Panc1 (cell line): ENCODE measurements at places on chromosomes 6 and 20.

DNA sequence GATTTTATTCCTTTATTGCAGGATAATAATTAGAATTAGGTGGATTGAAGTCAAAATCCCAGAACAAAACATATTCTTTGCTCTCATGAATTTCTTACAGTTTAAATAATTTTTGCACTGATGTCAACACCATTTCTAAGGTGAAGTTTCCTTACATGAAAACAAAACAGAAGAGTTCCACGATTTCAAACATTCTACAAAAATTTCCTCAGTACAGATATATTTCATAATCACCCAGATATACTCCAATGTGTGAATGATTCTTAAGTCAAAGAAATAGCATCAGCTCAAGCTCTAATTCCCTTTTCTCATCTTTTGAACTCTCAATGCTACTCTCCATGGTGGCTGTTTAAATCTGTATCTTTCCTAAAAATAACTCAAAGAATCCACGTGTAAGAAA, 39.5 kb upstream of the THBS2 start:
- DNase-seq, result no peak

DNA sequence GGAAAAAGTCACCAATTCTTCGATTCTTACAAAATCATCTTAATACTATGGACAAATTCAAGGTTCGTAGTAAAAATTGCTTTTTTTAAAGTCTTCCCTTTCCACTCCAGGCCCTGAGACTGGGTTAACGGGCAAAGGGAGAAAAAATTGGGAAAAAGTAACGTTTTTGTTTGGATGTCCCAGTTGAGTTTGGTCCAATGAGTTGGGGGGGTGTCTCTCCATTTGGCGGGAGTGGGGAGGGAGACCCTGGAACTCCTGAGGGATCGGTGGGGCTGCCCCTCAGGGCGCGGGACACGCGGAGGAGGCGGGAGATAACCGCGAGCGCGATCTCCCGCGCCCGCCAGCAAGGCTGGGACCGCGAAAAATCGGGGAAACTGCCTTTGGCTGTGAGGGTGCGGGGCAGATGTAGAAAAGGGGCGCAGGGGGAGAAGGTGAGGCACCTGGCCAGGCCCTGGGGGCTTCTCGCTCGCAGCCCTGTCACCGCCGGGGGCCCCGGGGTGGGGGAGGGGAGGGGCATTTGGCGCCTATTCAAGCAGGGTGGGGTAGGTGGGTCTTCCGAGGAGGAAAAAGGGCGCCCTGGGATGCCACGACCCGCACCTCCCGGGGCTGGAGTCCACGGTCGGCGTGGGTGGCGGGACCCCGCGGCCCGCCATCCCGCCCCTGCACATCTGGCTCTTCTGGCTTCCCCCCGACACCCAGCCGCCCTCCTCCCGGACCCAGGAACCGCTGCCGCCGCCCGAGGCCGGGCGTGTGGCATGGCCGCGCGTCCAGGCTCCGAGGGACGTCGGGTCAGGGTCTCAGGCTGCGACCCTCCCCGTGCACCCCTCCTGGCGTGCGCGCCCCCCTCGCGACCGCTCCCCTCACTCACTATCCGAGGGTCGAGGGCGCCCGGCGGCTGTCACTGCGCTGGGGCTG, 595 bp downstream of the FBXO5 start:
- no peak for DNase-seq

- no peak for DNase-seq
These were observed 11.8 kb upstream of the FAM110A start for GRCh38 chr20:821731-822065.

GRCh38 chr6:152338335-152339125, 298.6 kb downstream of the SYNE1 start:
- peak; percentile 45 for DNase-seq

DNA sequence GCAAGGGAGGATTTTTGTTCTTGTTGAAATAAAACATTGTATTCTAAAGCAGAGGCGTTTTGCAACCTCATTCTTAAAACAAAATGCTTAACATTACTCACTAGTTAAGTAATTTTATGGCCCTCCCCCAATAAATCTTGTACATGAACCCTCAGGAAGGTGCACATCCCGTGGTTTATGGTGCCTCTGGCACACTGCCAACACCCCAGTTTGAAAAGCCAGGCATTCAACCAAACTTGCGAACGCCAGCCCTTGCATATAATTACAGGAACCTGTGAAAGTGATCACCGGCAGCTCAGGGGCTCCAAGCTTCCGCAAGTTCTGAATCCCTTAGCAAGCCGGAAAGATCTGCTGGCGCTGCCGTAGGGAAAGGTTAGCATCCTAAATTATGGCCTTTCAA, 1109.0 kb upstream of the FLRT3 start:
- no peak for DNase-seq

DNA sequence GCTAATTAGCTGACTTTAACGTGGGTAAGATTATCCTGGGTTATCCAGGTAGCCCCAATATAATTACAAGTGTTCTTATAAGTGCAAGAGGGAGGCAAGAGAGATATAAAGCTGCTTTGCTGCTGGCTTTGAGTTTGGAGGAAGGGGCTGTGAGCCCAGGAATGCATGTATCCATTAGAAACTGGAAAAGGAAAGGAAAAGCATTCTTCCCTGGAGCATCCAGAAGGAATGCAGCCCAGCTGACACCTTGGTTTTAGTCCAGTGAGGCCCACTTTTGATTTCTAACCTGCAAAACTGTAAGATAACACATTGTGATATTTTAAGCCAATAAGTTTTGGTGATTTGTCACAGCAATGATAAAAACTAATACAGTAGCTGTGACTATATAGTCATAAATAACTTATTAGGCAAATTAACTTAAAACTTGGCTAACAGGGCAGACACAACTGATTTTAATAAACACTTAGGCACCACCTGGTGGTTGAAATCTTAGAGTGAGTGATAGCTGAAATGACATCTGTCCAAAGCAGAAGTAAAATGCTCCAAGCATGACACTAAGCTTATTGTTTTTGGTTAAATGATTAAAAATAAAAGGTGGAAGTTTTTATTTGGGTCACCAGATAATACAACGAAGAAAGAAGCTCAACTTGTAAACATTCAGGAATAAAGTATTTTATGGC, 35.6 kb downstream of the ADGRF4 start:
- DNase-seq, result no peak

DNA sequence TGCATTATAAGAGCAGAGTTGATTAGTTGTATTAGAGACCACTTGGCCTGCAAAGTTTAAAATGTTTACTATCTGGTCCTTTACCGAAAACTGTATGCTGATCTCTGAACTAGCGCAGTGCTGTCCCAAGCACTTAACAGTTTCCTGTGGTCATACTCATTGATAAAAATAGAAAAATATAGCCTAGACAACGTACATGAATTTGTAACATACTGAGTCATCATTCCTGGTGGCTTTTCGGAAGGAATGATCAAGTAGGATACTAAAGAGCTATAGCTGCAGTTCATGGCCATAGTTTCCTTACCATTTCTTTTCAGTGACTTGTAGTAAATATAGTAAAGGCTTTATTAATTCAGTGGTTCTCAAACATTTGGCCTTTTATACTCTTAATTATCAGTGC, 18.4 kb downstream of the TTK start:
- no peak for DNase-seq

GRCh38 chr6:158834675-158835385, 15.7 kb upstream of the EZR start:
- no peak for DNase-seq

- DNase-seq, result no peak
These were observed 43.7 kb downstream of the KCNQ5 start for GRCh38 chr6:72665599-72665998.

GRCh38 chr6:111995404-111995803, 58.5 kb upstream of the CCN6 start:
- no peak for DNase-seq

DNA sequence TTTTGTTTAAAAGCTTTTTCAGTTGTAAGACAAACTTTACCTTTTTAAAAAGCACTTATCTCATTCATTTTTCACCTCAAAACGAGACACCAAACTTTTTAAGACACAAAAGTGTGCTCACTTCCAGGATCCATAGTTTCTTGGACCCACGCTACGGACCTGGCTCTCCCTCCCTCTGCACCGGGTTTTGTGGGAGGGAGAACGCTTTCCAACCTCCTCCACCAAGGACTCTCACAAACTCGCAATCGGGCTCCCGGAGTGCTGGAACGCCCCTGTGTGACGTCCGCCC, 436 bp downstream of the CAGE1 start:
- DNase-seq, result no peak

DNA sequence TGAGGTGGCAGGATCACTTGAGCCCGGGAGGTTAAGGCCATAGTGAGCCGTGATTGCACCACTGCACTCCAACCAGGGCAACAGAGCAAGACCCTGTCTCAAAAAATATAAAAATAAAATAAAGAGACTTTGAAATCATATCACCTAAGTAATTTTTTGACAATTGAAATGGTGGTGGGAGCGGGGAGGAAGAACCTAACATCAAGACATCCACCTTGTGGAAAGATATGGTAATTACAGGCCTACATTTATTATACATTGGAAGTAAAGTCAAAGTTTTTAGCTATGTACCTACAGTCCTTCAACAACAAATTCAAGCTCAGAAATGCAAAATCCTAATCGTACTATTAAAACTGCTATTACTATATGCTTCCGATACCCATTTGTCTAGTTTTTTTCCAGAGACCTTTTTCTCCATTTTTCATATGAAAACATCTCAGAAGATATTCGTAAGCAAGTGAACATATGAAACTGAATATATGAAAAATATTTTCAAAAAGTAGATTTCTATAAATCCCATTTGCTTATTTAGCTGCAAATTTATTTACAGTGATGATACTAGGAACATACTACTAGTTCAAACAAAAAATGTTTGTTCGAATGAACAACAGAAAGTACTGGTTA, 83.3 kb downstream of the SYCP2 start:
- DNase-seq, result no peak

- no peak for DNase-seq
These were observed 69.7 kb downstream of the DTD1 start for GRCh38 chr20:18657575-18657974.

DNA sequence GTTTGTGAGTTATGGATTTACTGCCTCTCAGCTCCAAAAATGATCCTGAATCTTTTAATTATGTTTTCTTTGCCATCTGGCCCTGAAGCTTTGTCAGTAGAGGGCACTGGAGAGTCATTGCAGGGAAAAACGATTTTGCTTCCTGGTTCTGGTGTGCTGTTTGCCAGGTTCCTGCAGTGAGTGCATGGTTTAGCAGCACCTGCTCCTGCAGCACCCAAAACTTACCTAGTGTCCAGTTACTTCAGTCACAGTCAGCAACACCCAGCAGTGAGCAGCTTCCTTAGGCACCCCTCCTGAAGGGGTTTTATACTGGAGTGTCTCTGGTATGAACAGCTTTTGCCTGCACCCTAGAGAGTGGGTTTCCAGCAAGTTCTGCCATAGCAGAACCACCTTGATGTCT, 6.0 kb upstream of the TRIM26 start:
- peak; percentile 48 for DNase-seq

DNA sequence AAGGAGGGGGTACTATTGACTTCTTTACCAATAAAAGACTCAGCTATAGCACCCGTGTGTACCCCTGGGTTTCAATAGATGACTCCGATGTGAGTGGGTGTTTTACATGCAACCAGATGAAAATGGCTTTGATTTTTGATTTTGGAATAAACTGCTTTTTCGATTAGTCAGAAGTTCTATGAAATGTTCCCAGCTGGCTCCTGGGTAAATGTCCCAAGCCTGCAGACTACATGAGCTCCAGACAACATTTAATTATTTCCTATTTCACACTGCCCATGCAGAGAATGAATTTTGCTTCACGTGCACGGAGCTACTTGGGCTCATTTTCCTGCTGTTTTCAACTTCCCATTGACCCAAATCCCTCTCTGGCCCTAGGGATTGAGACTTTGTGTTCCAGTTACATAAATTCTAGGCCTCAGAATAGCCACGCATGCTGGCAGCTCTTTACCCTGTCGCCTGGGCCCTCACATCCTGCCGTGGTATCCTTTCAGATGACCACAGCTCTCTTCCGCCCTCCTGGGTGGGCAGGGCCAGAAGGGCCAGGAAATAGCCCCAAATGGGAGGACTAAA, 59.7 kb downstream of the GPR6 start:
- DNase-seq, result no peak

GRCh38 chr6:128600397-128600951, 80.1 kb upstream of the PTPRK start:
- no peak for DNase-seq

- DNase-seq, result no peak
These were observed 4.5 kb downstream of the PDE10A start for GRCh38 chr6:165658395-165659058.

GRCh38 chr20:45402946-45403345, 5.1 kb upstream of the DBNDD2 start:
- no peak for DNase-seq

DNA sequence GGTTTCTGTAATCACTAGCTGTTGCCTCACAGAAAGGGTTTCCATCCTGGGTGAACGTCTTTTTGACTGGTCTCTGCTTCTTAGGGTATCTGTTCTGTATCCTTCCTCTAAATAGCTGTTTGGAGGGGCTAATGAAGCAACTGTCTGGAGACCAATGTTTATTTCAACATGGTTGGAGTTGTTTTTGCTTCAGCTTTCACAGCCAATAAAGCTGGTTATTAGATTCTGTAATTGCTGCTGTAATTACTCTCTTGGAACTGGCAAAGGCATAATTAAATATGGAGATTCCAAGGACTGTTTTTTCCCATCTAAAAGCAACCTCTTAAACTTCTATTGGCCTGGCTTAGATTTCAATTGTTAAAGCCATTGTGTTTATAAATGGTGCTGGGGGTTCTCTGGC, 31.9 kb downstream of the CHMP4B start:
- no peak for DNase-seq

- no peak for DNase-seq
These were observed 962.9 kb upstream of the SLC35B3 start for GRCh38 chr6:9398071-9398766.

- DNase-seq, result no peak
These were observed 72.4 kb downstream of the HFE start for GRCh38 chr6:26159357-26160273.

DNA sequence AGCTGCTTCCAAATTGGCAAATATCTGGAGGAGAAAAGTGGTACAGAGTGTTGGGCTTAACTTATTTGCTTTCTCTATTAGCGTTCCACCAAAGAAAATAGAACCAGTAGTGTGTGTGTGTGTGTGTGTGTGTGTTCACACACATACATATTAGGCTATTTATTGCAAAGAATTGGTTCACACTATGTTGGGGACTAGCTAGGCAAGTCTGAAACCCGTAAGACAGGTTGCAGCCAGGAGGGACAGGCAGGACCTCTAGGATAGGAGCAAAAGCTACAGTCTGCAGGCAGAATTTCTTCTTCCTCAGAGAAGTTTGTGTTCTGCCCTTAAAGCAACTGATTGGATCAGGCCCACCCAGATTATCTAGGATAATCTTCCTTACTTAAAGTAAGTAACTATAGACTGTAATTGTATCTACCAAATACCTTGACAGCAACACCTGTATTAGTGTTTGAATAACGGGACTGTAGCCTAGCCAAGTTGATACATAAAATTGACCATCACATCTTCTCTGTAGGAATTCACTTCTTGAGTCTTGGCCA, 12.8 kb downstream of the KCTD20 start:
- no peak for DNase-seq
